ENCODE measurements at places on chromosomes 6 and 20.

DNA sequence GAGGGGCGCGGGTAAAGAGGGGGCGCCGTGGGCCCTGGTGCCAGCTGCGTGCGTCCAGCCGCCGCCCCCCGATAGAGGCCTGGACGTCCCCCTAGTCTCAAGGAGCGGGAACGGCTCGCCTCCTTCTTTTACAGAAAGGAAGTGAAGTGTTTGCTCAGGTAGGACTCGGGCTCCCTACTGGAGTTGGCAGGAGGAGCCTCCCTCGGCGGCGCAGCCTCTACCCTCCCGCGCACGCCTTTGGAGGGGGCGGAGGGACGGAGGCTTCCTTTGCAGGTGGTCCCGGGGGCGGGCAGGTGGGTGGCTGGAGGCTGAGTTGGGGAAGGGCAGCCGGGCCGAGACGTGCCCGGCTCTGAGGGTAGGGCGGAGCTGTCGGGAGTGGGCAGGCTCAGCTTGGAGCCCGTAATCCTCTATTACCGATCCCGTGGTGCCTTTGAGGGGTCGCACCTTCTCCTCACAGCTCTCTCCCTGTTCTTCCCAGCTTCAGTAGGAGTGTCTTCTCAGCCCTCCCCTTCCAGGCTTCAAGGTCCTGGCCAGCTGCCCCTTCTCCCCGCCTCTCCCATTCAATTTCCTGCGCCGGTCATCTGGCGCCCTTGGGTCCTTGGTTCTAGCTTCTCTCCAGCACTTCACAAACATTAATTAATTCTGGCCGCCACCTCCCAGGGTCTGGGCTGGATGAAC is 728 bp downstream of the ITPR3 start:
- H3K4me1 ChIP-seq, result peaks cover 55% of the 10 kb centered on the region
- H3K27me3 ChIP-seq, result no peaks in the 10 kb centered on the region
- H3K4me3 ChIP-seq, result peak overlapping the region; percentile 79
- H3K36me3 ChIP-seq, result no peaks in the 10 kb centered on the region

- no peaks in the 10 kb centered on the region for H3K4me1 ChIP-seq
- no peak overlapping the region for H3K27ac ChIP-seq
- H3K4me3 ChIP-seq, result no peak overlapping the region
- H3K36me3 ChIP-seq, result peaks cover 23% of the 10 kb centered on the region
- no peaks in the 10 kb centered on the region for H3K27me3 ChIP-seq
These were observed 22.2 kb downstream of the PCMTD2 start for GRCh38 chr20:64277571-64278316.

GRCh38 chr20:6582449-6582848 is 185.0 kb upstream of the BMP2 start:
- H3K4me1 ChIP-seq, result no peaks in the 10 kb centered on the region
- no peaks in the 10 kb centered on the region for H3K27me3 ChIP-seq
- no peak for DNase-seq
- no peaks in the 10 kb centered on the region for H3K36me3 ChIP-seq

GRCh38 chr20:37431786-37432185 is 85.8 kb downstream of the SRC start:
- H3K4me1 ChIP-seq, result no peaks in the 10 kb centered on the region
- DNase-seq, result no peak
- peaks cover 18% of the 10 kb centered on the region for H3K27me3 ChIP-seq

DNA sequence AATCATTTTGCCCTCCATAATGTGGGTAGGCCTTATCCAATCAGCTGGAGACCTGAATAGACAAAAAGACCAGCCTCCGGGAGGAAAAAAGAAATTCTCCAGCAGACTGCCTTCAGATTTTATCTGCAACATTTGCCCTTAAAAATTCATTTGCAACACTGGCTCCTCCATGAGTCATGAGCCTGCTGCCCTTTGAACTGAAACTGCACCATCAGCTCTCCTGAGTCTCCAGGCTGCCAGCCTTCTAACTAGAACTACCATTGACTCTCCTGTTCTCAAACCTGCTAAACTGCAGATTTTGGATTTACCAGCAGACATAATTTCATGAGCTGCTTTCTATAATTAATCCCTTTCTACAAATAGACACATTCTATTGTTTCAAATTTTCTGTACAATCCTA is 223.9 kb upstream of the THEMIS start:
- no peak overlapping the region for H3K27ac ChIP-seq
- no peak overlapping the region for H3K4me3 ChIP-seq
- no peak for DNase-seq
- no peaks in the 10 kb centered on the region for H3K27me3 ChIP-seq

GRCh38 chr20:42125426-42125825 is 507.2 kb upstream of the CHD6 start:
- no peak overlapping the region for H3K4me3 ChIP-seq
- no peaks in the 10 kb centered on the region for H3K4me1 ChIP-seq
- H3K27me3 ChIP-seq, result no peaks in the 10 kb centered on the region
- no peaks in the 10 kb centered on the region for H3K36me3 ChIP-seq
- DNase-seq, result no peak

- no peak overlapping the region for H3K27ac ChIP-seq
- no peaks in the 10 kb centered on the region for H3K4me1 ChIP-seq
- no peaks in the 10 kb centered on the region for H3K27me3 ChIP-seq
- no peak for DNase-seq
These were observed 30.6 kb downstream of the ADGRF4 start for GRCh38 chr6:47729019-47729418.

- H3K4me1 ChIP-seq, result peaks cover 28% of the 10 kb centered on the region
- no peak overlapping the region for H3K4me3 ChIP-seq
- DNase-seq, result no peak
- no peaks in the 10 kb centered on the region for H3K36me3 ChIP-seq
- peaks cover 87% of the 10 kb centered on the region for H3K27me3 ChIP-seq
These were observed 15.6 kb downstream of the CHRNA4 start for GRCh38 chr20:63345328-63346100.

DNA sequence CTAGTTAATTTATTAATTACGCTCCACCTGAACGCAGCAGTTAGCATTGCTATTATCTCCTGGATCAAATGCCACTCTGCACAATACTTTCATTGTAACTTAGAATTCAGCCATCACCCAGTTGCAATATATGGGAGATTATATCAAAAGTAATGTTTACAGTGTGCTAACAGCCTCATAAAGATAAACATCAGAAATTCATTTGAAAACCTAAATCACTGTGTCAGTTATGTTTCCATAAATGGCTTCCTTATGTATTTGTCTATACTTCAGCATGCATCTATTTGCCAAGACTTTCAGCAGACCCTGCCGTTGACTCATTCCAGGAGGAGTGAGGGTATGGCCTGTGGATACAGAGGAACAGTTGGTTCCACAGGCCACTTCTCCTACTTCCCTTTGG is 300.1 kb downstream of the TFAP2B start:
- H3K4me3 ChIP-seq, result no peak overlapping the region
- no peak for DNase-seq

DNA sequence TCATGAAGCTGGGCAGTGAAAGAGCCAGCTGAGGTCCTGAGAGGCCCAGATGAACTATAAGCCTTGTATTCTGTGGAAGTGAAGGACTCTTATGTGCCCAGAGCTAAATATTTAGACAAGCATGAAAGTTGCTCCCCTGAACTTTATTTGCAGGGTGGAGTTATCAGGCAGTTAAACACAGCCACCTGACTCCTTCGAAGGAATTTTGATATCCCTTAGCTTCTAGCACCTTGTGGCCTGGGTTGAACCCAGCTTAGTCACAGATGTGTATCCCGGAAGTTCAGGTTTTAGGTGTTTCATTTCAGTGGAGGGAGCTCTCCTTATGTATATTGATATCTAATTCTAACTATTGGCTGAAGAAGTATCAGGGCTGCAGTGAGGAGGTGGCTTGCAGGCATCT is 20.4 kb downstream of the NR2E1 start:
- no peak for DNase-seq
- H3K36me3 ChIP-seq, result no peaks in the 10 kb centered on the region
- H3K27me3 ChIP-seq, result peaks cover 23% of the 10 kb centered on the region
- no peak overlapping the region for H3K27ac ChIP-seq
- no peak overlapping the region for H3K4me3 ChIP-seq

DNA sequence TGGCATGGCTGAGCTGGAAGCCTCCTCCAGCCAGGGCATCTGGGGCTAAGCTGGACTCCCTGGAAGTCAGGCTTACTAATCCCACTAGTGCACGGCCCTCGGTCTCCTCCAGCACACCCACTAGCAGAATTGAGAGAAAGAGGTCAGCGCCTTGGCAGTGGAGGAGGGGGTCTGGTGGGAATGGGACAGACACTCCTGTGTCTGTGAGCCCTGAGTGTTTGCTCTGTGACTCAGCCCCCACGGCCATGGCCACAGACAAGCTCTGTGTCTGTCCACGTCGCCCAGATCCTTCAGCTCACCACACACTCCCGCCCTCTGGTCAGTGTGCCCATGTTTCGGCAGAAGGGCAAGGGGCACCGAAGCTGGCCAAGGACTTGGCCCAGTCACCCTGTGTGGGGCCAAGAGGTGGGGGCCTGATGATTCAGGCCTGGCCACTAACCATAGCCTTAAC is 8.8 kb downstream of the MDFI start:
- H3K27me3 ChIP-seq, result no peaks in the 10 kb centered on the region
- H3K27ac ChIP-seq, result no peak overlapping the region
- peaks cover 10% of the 10 kb centered on the region for H3K4me1 ChIP-seq
- DNase-seq, result no peak

- DNase-seq, result no peak
- H3K4me3 ChIP-seq, result no peak overlapping the region
- peaks cover 30% of the 10 kb centered on the region for H3K4me1 ChIP-seq
- no peak overlapping the region for H3K27ac ChIP-seq
- H3K36me3 ChIP-seq, result no peaks in the 10 kb centered on the region
These were observed 39.6 kb upstream of the PTGIS start for GRCh38 chr20:49607568-49607967.

GRCh38 chr6:10582774-10583508 is 61.8 kb downstream of the GCNT2 start:
- no peak overlapping the region for H3K27ac ChIP-seq
- no peaks in the 10 kb centered on the region for H3K27me3 ChIP-seq
- H3K4me3 ChIP-seq, result no peak overlapping the region
- H3K36me3 ChIP-seq, result no peaks in the 10 kb centered on the region
- H3K4me1 ChIP-seq, result peaks cover 9% of the 10 kb centered on the region

GRCh38 chr6:137423451-137424168 is 70.6 kb downstream of the OLIG3 start:
- DNase-seq, result no peak
- H3K4me1 ChIP-seq, result peaks cover 5% of the 10 kb centered on the region
- H3K27me3 ChIP-seq, result peaks cover 4% of the 10 kb centered on the region
- H3K4me3 ChIP-seq, result no peak overlapping the region

- no peak overlapping the region for H3K4me3 ChIP-seq
- H3K4me1 ChIP-seq, result no peaks in the 10 kb centered on the region
- no peaks in the 10 kb centered on the region for H3K27me3 ChIP-seq
- H3K36me3 ChIP-seq, result no peaks in the 10 kb centered on the region
- DNase-seq, result no peak
These were observed 22.8 kb upstream of the KHDC1 start for GRCh38 chr6:73285674-73286283.

DNA sequence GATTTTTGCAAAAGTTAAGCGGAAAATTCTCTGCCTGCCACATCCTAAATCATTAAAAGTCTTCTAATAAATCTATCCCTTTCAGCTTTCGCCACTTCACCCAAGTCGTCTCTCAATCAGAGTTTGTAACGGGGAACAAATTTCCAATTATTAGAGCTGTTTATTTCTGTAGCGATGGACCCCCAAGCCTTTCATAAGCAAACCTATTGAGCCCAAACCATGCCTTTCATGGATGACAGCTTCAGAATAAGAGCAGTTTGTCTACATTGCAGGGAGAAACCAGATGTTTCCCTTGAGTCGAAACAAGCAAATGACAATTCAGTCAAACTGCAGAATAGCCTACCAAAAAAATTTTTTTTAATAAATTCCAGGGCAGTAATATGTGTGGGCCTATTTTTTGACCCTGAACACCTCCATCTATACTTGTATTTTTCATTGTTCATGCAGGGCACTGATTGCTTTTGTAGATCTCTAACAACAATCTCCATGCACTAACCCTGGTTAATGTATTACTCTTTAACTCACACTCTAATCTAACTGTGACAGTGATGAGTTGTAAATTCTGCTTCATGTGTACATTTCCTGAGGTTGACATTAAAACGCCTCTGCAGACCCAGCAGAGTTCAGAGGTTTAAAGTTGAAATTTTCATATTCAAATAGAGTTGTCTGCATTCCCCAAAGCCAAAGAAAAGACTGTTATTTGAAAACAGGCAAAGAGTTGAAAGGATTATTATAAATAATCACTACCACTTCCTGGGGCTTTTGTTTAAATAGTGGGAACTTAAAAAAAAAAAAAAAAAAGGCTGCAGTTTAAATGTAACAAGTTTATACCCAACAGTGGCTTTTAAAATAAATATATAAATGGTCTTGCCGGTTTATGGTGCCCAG is 64.5 kb downstream of the ATP9A start:
- DNase-seq, result no peak
- H3K27ac ChIP-seq, result no peak overlapping the region
- H3K36me3 ChIP-seq, result no peaks in the 10 kb centered on the region
- H3K27me3 ChIP-seq, result no peaks in the 10 kb centered on the region
- H3K4me3 ChIP-seq, result no peak overlapping the region

DNA sequence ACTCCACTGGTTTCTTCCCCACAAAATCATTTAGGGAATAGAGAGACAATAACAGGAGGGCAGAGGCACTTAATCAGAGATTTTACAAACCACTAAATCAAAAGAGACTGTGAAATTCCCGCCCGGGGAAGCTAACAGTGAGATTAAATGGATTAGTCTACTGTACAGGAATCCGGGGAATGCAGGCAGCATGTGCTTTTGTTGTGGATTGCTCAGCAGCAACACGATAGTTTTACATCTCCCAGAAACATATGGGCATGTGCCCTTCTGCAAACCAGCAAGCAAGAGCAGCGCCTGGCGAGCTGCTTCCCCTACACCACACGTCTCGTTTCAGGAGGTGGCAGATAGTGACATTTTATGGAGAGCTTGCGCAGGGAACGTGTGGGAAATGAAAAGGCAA is 382.3 kb downstream of the CD83 start:
- H3K36me3 ChIP-seq, result no peaks in the 10 kb centered on the region
- no peak for DNase-seq
- H3K4me1 ChIP-seq, result no peaks in the 10 kb centered on the region
- no peak overlapping the region for H3K4me3 ChIP-seq
- H3K27ac ChIP-seq, result no peak overlapping the region

- H3K36me3 ChIP-seq, result no peaks in the 10 kb centered on the region
- no peak overlapping the region for H3K4me3 ChIP-seq
- H3K27me3 ChIP-seq, result no peaks in the 10 kb centered on the region
- no peak for DNase-seq
- H3K4me1 ChIP-seq, result peaks cover 8% of the 10 kb centered on the region
These were observed 189.4 kb downstream of the MTFR2 start for GRCh38 chr6:136060759-136061158.

- H3K4me3 ChIP-seq, result no peak overlapping the region
- H3K27ac ChIP-seq, result no peak overlapping the region
- no peak for DNase-seq
- H3K4me1 ChIP-seq, result peaks cover 3% of the 10 kb centered on the region
These were observed 654.5 kb upstream of the PTCHD4 start for GRCh38 chr6:48765352-48765961.

GRCh38 chr6:41055149-41055548 is 2.1 kb downstream of the APOBEC2 start:
- no peak overlapping the region for H3K27ac ChIP-seq
- no peak for DNase-seq
- H3K4me3 ChIP-seq, result no peak overlapping the region
- H3K36me3 ChIP-seq, result no peaks in the 10 kb centered on the region

- H3K27me3 ChIP-seq, result no peaks in the 10 kb centered on the region
- no peak overlapping the region for H3K27ac ChIP-seq
- H3K36me3 ChIP-seq, result no peaks in the 10 kb centered on the region
- H3K4me3 ChIP-seq, result no peak overlapping the region
These were observed 400.0 kb upstream of the HTR1E start for GRCh38 chr6:86537292-86537861.

- DNase-seq, result no peak
- H3K36me3 ChIP-seq, result peaks cover 29% of the 10 kb centered on the region
- peaks cover 36% of the 10 kb centered on the region for H3K4me1 ChIP-seq
- no peak overlapping the region for H3K27ac ChIP-seq
These were observed 5.3 kb downstream of the NAA20 start for GRCh38 chr20:20022498-20022897.

Measured in suprapubic skin (tissue), 4 donors.